Fibroblast of skin of abdomen (primary cell): ENCODE measurements at places on chromosomes 1 and 21.

DNA sequence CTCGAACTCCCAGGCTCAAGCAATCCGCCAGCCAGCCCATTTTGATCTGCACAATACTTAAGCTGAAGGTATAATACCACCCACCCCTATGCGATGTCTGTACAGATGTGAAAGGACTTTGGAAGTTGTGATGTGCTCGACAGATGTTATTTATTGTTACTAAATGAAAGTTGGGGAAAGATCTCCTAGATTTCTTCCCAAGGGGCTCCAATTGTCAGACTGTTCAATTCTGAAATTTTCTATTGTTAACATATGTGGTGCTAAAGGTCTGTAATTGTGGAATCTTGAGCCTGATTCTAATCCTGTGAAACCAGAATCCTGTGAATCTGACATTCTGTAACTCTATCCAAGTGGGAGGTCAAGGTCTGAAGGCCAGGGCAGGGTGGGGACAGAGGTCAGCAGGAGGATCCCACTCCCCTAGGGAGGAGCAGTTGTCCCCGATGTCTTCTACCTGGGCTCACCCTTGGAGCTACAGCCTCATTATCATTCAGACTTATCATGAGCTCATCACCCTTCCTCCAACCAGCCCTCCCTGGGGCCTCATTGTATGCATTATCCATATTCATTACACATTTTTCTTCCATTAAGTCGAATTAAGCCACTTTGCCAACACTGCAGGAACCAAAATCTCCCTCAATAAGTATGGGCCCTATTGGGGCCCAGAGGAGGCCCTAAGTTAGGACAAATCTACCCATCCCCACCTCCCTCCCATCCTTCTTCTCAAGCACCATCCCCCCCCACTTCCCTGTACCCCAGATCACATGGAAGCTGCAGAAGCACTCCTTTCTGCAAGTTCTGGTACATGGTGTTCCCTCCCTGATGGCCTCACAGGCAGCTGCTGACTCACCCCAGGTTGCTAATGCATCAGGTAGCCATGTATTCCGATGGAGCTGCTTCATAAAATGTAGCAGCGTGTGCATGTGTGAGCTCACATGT, 32.3 kb downstream of the SHISAL2A start:
- DNase-seq = no peak

DNA sequence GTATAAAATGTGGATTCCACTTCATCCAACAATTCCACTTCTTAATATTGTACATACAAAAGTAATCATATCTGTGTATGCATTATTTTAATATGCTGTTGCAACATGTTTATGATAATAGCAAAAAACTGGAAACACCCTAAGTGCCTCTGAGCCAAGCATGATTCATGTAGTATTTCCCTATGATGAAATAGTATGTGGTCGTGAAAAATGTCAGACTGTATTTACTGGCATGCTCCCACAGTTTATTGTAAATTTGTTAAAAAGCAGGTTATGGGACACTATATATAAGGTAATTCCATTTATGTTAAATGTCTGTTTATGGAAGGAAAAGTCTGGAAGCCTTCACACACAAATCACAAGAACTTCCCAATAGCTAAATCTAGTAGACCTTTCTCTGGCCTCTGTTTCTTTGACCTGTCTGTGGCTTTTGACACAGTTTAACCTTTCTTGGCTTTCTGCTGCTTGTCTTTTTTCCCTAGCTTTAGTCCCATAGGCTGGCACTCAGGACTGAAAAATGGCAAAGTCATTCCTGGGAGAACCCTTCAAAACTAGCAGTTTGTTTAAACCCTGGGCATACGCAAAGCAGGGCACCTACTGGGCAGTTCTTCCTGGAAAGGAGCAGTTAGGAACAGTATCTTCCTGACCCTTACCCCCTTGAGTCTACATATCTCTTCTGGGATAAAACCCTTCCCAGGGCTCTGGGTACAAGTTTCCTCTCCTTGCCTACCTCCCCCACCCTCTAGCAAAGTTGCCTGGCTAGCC, 65.4 kb upstream of the ARTN start:
- peak; percentile 42 for DNase-seq

DNA sequence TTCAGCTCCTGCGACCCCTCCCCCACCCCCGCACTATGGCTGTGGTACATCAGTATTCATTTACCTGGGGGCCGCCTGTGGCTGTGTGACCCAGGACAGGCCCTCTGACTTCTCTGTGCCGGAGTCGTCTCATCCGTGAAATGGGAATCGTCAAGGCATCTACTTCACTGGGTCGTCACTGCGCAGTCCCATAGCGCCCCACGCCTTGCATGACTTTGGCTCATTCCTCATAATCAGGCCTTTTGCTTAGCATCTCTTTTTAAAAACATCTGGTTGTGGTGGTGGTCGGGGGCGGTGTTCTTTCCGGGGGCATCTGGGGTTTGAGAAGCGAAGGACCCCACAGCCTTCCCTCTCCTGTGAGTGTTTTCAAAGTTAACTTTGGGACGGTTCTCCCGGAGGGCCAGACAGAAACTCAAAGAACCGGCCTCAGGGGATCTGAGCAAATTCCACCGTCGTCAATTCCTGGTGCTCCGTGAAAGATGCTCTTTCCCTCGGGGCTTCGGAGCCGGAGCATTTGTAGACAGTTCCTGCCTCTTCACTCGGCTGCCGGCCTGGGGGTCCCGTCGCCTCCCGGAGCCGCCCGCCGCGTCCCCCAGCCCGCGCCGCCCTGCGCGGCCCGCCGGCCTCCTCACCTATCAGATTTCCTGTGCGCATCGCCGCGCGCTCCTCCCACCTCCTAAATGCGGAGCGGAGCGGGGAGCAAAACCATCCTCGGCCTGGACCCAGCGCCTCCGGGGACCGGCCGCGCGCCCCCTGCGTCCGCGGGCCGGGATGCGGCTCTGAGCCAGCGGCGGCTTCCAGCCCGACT, at the start of gene B3GALT5:
Gene B3GALT5 (plus strand): TSS at position 708 of the 808 bp plus-strand sequence. CDS start 47,620 bp downstream, outside the sequence.
- peak; percentile 65 for DNase-seq

DNA sequence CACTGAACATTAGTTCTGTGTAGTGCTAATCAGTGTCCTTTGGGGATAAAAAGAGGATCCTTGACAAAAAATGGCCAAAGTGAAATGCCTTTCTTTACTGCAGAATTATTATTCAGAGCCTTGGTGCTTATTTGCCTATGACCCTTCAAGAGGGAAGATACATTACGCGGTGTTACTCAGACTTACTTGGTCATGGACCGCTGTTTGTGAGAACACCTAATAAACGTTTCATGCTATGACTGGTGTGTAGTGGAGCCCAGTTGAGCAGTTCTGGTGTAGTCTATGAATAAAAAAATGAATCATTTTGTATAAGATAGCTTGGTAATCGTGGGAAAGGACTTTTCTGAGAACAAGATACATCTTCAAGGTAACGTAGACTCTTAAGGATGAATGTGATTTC, 8.3 kb downstream of the NFYC start:
- DNase-seq = no peak

DNA sequence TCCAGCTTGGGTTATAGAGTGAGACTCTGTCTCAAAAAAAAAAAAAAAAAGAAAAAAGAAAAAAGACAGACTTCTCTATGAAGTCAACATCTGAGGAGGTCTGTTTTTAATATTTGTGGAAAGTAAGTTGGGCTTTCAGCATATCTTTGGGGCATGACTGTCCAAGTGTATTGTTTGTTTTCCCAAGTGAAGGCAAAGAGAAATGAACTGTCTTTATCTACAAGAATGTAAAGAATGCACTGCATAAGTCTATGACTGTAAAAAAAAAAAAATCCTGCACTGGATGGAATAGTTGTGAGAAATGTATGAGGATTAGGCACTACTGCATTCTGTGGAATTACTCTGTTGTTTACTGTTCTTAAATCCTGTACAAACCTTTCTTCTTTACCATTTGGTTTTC, 45.6 kb upstream of the TMEM61 start:
- DNase-seq = peak; percentile 97

DNA sequence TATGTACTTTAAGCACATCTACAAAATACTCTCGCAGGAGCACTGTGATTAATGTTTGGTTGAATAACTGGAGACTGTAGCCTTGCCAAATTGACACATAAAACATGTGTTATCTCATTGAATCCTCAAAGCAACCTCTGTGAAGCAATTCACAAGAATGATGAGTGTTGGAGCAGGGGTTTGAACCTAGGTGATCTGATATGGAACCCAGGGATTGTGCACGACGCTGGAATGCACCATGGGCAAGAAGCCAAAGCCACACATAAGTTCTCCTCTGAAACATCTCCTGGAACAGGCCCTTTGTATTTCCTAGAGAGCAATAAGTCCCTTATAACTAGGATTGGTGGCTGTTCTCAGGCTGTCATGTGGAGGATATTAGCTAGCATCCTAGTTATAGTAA, 124.6 kb upstream of the IVNS1ABP start:
- DNase-seq = peak; percentile 97
